ENCODE measurements at places on chromosomes 7 and 10.
A peak's percentile ranks its signal among the peaks of the same experiment; 100 is the strongest.

DNA sequence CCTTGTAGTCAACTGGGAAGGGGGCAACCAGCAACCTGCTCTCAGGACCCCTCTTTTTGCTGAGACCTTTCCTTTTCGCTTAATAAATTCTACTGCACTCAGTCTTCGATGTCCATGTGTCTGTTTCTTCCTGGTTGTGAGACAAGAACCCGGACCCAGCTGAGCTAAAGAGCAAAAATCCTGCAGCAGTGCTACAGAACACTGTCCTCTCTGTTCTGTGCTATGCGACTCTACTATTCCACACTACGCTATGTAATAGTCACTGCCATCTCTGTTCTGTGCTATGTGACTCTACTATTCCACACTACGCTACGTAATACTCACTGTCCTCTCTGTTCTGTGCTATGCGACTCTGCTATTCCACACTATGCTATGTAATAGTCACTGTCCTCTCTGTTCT, 34.3 kb downstream of the DIP2C start:
- no peak for DNase-seq

DNA sequence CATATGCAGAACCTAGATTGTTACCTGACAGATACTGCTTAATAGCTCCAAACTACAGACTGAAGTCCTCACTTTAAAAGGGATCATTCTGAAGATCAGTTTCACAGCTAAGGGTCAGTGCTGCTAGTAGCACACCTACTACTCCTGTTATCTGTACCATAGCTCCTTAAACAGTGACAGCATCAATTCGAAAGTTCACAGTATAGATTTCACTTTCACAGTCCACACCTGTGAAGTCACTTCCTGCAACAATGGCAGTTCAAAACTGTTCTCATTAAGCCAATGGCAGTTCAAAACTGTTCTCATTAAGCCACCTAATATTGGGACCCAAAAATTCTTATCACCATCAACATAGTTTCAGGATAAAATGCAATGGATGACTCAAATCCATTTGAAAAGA, 10.7 kb upstream of the FHIP2A start:
- DNase-seq, result no peak

- no peak for DNase-seq
Measured at GRCh38 chr10:124544711-124545110, 83.1 kb downstream of the LHPP start.

- no peak for DNase-seq
Measured at GRCh38 chr10:61542596-61542995, 89.4 kb upstream of the TMEM26 start.

DNA sequence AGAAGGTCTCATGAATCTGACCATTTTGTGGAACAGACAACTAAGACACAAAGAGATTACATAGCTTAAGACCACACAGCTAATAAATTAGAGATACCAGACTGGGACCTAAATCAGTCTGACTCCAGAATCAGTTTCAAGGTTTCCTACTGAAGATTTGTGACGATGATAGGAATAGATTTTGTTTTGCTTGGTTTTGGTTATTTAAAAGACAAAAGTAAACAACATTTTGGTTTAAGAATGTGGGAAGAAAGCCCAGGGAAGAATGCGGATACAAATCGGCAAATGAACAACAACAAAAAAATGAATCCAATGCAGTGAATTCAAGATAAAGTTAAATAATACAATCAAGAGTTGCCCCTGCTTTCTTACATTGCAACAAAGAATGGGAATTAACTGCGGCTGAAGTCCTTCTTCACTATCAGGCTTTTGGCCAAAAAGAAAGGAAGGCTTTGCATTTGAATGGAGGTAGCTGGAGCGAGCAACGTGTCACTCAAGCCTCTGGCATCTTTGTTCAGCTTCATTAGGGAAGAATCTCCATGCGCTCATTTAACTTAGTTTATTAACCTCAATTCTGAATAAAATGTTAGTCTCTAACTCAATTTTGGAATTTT, 210.8 kb downstream of the ADAM12 start:
- DNase-seq, result no peak

- DNase-seq, result no peak
Measured at GRCh38 chr10:79429751-79430150, 15.7 kb downstream of the ZCCHC24 start.

DNA sequence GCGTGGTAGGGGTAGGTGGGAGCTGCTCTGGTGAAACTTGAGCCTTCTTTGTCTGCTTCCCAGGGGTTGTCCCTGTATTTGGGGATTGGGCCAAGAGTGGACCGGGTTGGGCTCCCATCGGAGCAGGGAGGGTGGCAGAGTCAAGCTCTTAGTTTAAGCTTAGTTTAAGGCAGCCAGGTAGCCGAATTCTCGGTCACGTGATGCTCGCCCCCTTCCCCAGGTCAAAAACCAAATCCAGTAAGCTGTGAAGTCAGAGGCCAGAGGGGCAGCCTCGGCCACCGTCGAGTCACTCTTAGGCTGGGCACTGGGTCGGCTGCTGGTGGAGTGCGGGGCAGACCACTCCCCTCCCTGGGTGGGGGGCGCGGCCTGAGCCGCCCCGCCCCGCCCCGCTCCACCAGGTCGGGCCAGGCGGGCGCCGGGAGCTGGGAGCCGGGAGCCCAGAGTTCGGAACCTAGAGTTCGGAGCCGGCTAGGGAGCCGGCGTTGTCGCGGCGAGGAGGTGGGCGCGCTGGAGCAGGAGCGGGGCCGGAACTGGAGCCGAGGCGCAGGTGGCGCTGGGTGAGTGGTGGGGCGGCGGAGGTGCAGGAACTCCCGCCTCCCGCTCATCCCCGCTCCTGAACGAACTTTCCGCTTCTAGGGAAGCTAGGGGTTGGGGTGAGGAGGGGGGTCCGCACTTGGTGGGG, 2.8 kb upstream of the LZTS2 start:
- peak; percentile 42 for DNase-seq

GRCh38 chr10:30415593-30415992, 18.4 kb upstream of the MAP3K8 start:
- DNase-seq, result no peak

GRCh38 chr10:98611436-98611835, 164.7 kb upstream of the HPS1 start:
- peak; percentile 2 for DNase-seq

DNA sequence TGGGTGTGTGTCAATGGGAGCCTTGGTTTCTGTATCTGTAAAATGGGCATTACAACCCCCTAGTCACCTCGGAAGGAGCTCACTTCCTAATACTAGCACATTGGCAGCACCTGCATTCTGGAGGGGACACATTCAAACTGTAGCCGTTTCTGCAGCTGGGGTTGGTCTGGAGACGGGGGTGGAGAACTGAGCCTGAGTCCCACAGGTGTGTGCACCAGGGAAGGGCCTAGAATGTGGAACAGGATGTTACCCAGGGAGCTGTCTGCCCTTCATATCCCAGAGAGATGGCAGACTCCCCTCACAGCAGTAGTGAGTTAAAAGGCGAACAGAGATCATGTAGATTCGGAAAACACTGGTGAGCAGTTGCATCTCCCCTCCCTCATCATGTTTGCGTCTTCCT, 272.8 kb upstream of the ZNF32 start:
- DNase-seq, result no peak

- DNase-seq, result no peak
Measured at GRCh38 chr10:132276706-132277105, 31.0 kb downstream of the STK32C start.

GRCh38 chr7:135929722-135930141, 47.4 kb downstream of the MTPN start:
- DNase-seq, result no peak

DNA sequence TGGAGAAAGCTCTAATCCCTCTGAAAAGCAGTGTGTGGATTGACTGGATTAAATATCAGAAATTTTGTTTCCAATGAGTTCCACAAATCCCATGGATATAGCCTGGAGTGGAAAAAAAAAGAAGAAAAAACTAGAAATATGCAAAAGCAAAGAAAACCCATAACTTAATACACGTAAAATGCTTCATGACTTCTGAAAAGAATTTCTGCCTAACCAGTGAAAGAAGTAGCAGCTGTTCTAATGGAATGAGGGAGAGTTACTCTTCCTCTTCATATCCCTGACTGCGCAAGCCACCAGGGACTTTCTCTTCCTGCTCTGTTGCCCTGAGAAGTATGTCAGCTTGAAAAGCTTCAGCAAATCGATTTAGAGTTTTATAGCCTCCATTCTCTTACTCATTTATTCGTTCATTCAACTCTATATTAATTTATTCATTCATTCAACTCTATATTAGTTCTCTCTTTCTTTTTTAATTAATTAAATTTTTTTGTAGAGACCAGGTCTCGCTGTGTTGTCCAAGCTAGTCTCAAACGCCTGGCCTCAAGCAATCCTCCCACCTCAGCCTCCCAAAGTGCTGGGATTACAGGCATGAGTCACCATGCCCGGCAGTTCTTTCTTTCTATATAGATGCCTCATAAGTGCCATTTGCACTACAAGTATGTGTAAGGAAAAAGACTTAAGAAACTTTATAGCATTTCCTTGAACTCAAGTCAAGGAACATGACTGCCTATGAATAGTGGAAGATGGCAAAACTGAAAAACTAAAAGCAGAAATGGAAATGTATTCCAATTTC, 447.3 kb upstream of the NRP1 start:
- no peak for DNase-seq

GRCh38 chr7:1662767-1663166, 7.3 kb upstream of the ELFN1 start:
- DNase-seq, result no peak

DNA sequence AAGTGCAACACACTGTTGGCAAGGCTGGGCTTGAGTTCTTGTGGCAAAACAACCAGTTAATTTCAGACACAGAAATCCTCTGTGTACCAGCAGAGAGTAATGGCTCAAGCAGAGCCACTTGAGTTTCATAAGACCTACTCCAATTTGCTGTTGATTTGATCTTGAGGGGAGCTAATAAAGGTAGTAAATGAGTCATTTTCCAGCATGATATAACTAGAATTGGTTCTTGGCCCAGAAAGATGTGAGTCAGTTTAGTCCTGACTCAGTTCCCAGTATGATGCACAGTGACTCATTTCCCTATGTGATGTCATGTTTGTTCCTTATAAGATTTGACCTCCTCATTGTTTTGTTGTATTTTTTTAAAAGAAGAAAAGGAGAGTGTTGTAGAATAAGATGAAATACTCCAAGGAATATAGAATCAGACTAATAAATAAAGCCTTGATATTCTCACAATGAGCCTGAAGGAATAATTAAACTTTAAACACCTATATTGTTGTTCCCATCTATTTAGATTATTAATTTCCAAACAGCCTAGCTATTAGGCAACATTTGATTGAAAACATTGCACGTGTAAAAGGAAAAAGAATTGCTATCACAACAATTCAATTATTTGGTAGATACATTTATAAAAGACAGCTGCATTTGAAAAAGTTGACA, 186.2 kb downstream of the REEP3 start:
- peak; percentile 95 for DNase-seq

GRCh38 chr7:69433081-69433480, 165.2 kb upstream of the AUTS2 start:
- DNase-seq, result no peak

GRCh38 chr7:18656362-18656761, 160.8 kb downstream of the HDAC9 start:
- no peak for DNase-seq

GRCh38 chr7:101736084-101736483, 81.3 kb upstream of the CUX1 start:
- DNase-seq, result no peak

DNA sequence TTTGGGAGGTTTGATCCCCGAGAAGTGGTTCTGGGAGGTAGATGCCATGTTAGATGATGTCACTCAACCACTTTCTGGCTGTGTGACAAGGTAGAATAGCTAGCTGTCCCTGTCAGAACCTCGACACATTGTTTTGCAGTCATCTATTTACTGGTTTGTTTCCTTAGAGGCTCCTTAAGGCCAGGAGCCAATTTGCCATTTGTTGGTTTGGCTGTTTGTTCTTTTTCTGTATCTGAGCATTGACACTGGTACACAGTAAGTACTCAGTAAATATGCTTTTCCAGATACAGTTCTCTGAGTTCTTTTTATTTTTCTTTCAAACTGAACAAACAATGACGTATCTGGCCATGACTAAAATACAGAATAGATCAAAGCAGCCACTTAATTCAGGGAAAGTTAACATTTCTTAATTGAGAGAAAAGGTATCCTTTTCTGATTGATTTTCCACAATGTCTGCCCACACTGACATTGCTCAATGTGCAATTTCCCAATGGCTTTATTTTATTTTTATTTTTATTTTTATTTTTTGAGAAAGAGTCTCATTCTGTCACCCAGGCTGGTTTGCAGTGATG, 121.6 kb downstream of the SPAG6 start:
- no peak for DNase-seq

GRCh38 chr10:103021900-103022293, 103.8 kb downstream of the CNNM2 start:
- no peak for DNase-seq

DNA sequence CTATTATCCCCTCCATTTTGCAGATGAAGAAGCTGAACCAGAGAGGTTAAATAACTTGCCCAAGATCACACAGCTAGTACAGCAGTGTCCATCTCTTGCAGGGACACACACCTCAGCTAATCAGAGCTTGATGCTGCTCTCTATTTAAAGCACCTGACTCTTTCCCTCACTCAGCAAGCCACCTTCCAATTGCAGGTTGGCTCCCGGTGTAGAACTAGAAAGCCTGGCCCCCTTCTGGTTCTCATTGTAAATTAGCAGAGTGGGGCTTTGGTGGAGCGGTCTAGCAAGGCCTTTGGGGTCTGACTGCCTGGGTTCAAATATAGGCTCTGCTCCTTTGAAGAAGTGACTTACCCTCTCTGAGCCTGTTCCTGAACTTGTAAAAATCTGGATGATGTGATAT, 176.4 kb downstream of the NEURL1 start:
- DNase-seq, result no peak

GRCh38 chr7:122145937-122146645, 2.0 kb upstream of the AASS start:
- no peak for DNase-seq

DNA sequence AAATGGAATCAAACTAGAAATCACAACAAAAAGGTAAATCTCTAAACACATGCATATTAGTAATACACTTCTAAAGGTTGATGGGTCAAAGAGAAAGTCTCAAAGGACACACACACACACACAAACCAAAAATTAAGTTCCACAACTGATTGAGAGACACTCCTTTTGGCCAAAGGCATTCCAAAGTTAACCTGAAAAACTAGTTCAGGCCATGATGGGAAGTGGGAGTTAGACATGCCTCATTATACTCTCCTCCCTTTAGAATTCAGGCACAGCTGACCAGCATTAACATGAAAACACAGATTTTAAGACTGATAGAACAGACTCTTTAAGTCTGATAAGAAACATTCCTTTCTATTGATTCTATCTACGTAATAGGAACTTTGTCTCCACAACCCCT, 332.4 kb upstream of the IGFBP3 start:
- no peak for DNase-seq

DNA sequence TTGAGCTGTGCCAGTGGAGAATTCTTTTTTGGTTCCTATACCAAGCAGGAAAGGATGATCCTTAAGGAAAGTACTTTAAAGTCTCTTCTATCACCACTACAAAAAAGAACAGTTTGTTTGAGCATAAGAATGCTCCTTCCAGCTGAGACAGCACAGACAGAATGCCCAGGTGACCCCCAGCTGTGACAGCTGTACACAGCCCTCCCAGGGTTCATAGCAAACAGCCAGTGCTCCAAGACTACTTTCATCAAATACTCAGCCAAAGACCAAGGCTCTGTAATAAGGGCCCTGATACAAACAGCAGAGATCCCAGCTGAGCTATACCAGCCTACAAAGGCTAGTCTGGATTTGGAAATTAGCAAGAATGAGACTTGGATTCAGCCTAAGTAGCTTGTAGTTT, 65.7 kb downstream of the NXPH1 start:
- no peak for DNase-seq

GRCh38 chr10:22564060-22564459, 150.3 kb downstream of the PIP4K2A start:
- DNase-seq, result no peak

GRCh38 chr7:35828817-35829216, 28.0 kb downstream of the SEPTIN7 start:
- no peak for DNase-seq

- DNase-seq, result peak; percentile 81
Measured at GRCh38 chr10:114246679-114247305, 7.7 kb downstream of the VWA2 start.
